ENCODE measurements at places on chromosomes 16 and 17.
A peak's percentile ranks its signal among the peaks of the same experiment; 100 is the strongest.

DNA sequence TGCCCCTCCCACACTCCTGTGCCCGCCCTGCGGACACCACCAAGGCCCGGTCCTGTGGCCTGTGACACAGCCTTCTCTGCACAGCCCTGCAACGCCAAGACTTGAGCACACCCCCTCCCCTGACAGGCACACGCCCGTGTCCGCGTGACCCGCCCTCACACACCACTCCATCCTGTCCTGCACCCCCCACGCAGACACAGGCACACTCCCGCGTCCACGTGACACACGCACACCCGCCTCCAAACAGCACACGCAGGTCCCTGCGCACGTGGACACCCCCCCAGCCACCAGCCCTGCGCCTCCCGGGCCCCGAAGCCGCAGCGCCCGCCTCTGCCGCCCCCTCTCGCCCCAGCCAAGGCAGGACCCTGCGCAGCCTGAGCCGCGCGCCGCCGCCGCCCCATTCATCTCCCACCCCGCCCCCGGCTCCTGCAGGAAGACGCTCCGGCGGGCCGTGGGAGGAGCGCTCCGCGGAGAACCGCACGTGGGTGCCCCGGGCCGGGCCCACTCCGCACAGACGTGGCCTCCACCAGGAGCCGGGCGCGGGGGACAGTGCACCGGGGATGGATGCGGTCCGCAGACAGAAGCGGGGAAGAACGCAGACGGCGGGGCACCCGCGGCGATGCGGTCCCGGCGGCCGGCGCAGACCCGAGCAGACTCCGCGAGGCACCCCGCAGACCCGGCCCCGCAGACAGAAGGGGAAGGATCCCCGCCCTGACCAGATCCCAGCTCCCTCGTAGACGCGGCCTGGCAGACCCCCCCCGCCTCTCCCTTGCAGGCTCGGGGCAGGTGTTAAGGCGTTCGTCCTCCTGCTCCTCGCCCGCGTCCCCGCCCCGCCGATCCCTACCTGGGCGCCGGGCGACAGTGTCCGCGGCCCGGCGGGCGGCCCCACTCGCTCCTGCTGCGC lies 506 bp downstream of the CAMKK1 start:
- DNase-seq, result peak; percentile 78

- DNase-seq, result no peak
Observed at GRCh38 chr16:29148867-29149272, 164.0 kb downstream of the LAT start.

DNA sequence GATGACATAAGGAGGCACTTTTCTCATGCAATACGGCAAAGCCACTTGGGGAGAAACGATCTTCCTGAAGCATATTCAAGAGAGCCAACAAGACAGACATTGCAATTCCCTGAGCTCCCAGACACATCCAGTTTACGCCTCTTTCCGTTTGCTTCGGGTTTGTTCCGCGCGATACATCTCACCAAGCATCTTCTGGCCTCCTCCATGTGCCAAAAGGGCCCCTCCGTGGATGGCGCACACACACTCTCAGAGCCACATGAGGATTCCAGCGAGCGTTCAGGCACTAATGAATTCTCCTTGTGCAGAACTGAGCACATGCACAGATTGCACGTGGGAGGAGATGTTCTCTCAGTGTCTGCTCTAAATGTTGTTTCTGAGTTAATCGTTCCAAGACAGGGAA lies 146.7 kb upstream of the SHISA6 start:
- no peak for DNase-seq

DNA sequence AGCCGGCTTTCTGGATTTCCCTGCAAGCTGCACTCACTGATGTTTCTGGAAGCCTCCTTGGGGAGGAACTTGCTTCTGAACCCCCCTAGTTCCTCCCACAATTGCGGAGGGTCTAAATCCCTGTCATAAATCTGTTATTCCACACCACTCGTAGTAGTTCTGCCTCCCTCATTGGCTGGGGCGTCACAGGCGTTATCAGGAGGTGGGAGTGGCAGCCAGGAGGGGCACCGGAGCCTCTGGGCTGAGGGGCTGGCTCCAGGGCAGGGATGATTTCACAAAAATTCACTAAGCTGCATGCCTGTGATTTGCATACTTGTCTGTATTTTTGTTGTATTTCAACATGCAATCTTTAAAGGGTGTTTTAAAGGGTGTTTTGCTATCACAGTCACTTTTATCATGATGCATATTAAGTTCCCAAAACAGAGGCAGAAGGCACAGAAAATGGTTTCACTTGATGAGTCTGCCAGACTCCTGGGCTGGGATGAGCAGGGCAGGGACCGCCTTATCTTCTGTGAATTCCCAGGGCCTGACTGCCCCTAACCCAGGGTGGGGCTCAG lies 176.2 kb upstream of the FOXF1 start:
- DNase-seq, result peak; percentile 46

GRCh38 chr17:42680331-42680808 lies 1.3 kb downstream of the CCR10 start:
- DNase-seq, result no peak

DNA sequence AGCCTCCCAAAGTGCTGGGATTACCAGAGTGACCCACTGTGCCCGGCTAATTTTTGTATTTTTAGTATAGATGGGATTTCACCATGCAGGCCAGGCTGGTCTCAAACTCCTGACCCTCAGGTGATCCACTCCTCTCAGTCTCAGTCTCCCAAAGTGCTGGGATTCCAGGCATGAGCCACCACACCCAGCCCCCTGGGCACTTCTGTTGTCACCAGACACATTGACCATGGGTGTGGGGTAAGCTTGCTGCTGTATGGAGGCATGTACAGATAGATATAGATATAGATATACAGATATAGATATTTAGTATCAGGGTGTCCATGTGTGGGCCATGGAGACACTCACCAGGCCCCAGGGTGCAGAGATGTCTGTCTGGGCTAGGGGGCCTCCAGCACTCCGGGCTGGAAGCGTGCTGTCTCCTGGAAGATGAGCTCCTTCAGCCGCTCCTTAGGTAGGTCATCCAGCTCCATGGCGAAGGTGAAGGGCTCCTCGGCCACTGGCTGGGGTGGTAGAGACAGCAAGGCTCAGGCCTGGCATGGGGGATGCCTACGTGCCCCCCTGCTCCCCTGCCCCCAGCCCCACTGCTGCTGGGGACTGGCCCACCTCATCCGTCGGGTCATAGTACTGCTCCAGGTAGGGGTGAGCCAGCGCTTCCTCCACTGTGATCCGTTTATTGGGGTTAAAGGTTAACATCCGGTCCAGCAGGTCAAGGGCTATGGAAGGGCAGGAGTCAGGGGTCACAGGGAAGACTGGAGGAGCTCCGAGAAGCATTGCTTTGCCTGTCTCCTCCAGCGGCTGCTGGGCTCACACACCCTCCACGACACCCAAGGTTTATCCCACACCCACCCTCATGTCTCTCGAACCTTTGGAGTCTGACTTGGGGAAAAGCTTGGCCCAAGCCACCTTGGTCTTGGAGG lies 3.2 kb upstream of the GDPD3 start:
- DNase-seq, result no peak

DNA sequence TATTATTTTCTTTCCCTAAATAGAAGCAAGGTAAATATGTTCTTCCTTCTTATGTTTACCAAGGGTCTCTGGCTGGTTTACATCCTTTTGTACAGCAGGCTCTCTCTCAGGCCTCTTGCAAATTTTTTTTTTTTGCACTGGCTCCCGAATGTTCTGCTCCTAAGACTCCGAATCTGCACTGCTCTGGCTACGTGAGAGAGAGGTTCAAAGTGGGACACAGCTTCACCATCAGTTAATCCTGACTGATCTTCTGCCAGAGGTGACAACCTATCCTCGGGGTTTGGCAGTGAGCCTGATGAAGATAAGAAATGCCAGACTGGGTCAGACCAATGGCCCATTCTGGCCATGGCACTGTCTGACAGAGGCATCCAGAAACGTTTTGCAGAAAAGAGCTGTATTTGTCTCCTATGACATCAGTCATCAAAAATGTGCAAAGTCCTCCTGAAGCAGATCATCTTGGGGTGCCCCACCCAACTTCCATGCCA lies 136.9 kb downstream of the GRIN2A start:
- no peak for DNase-seq

DNA sequence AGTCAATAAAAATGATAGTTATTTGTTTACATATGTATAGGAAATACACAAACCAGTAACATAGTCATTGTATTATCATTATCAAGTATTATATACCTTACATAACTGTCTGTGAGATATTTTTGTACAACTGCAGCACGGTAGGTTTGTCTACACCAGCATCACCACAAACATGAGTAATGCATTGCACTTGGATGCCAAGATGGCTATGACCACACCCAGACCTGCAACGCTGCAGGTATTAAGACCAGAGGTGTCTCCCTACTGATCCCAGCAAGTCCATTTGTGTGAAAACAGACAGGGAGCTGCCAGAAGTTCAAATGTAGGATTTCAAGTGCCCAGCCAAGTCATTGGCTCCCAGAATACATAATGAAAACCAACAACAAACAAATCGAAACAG lies 34.2 kb upstream of the NOS2 start:
- no peak for DNase-seq

GRCh38 chr16:2927010-2927646 lies 15.4 kb downstream of the FLYWCH1 start:
- DNase-seq, result peak; percentile 81

GRCh38 chr16:73012341-73012740 lies 35.6 kb downstream of the ZFHX3 start:
- no peak for DNase-seq

DNA sequence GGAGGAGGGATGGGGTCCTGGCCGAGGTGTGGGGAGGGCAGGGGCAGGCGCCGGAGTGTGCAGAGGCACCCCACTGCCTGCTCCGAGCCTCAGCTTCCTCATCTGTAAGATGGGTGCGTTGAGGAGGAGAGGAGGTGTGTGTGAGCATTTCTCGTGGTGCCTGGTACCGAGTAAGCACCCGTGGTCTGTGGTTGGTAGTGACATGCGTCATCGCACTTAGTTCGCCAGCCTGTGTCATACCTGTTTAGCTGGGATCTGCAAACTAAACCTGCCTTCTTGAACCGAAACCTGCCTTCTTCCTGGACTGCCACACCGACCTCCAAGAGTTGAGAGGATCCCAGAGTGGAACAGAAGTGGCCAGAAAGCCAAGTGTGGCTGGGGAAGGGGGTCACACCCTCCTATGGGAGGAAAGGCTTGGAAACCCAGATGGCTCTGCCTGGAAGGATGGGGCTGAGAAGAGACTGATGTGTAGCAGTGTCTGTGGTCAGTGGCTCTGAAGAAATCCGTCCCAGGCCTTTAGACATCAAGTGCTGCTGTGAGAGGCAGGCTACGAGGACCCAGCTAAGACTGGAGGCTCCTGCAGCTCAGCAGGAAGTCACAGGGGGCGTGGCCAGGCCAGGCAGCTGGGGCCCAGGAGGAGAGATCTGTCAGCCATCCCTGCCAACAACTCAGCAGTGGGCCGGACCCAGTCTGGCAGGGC lies 162.6 kb upstream of the PLCG2 start:
- DNase-seq, result peak; percentile 73

DNA sequence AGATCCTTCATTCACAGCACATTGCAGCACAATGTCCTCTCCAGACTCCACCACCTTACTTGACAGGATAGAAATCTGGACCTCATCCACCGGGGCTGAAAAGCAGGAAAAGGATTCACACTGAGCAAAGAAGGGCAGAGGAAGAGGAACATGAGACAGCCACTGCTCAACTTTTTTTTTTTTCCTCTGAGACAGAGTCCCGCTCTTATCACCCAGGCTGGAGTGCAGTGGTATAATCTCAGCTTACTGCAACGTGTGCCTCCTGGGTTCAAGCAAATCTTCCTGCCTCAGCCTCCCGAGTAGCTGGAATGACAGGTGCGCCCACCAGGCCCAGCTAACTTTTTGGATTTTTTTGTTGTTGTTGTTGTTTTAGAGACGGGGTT lies 34.4 kb downstream of the PECAM1 start:
- no peak for DNase-seq

DNA sequence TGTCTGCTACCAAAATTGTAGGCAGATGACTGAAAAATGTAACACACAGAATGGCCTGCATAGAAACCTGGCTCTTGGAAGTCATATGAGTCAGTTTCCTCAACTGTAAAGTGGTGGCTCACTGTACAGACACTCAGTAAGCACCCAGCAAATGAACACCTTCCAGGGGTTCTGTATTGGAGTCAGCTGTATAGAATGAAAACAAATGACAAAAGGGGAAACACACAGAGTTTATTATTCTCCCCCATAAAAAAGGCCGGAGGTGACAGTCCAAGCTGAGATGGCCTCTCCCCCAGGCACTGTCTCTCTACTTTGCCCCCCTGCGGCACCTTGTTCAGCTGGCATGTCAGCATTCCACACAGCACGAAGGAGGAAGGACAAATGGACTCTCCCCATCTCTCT lies 6.2 kb upstream of the MEOX1 start:
- DNase-seq, result no peak

DNA sequence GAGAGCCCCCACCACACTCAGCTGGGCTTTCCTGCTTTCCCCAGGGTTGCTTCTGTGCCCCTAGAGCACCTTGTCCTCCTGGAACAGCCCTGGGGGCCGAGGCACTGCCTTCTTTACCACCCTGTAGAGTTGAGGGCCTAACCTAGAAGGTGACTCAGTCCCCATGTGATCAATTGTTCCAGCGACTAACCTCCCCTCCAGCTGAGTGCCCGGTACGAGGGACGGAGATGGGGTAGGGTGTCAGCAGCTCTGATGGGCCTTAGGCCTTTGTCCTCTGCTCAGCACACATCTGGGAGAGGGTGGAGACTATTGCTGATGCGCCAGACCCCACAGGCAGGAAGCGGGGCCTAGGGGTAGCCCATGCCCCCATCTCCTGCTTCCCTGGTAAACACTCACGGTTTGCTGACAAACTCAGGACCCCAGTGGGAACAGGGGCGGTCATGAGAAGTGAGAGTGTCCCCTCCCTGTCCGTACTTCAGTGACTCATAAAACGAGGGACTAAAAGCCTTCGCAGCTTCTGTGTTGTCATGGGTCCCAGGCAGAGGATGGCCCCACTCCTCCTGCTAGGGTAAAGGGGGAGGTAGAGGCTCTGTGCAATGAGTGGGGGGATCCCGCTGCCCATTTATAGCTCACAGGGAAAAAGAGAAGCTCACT lies 33.1 kb downstream of the NECAB2 start:
- no peak for DNase-seq

GRCh38 chr17:61770752-61771533 lies 92.4 kb downstream of the BRIP1 start:
- no peak for DNase-seq

DNA sequence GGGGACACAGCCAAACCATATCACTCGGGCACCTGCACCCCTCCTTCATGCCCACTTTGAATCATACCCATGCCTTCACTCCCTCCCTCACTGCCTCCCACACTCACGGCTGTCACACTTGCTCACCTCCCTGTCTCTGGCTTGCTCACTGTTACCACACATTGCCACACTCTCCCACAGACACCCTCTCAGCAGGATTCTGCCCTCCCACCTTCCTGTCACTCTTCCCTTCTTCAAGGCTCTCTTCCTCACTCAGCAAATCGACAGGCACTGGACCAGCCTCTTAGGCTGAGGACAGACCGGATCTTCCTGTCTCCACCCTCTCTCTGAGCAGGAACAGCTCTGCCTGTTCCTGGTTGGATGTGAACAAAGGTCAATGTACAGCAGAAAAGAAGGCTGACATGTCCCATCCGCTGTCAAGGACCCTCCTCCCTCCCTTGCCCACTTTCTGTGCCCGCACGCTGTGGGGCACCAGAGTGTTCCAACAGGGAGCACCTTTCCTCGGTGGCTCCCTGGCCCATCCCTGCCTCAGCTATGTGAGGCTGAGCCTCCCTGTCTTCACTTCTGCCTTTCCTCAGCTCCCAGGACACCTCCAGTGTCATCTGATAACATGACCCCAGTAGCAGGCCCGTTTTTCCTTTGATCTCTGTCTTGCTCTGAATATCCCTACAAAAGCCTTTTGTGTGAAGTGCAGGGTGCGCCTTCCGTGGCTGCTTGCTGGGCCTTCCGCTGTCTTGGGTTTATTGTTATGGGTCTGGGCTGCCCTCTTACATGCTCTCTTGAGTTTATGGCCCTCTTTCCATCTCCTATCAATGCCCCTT lies 47.0 kb downstream of the CCDC182 start:
- peak; percentile 42 for DNase-seq

GRCh38 chr17:59038734-59039133 lies 67.9 kb downstream of the TRIM37 start:
- no peak for DNase-seq
